ENCODE measurements at places on chromosomes 2 and 18.

DNA sequence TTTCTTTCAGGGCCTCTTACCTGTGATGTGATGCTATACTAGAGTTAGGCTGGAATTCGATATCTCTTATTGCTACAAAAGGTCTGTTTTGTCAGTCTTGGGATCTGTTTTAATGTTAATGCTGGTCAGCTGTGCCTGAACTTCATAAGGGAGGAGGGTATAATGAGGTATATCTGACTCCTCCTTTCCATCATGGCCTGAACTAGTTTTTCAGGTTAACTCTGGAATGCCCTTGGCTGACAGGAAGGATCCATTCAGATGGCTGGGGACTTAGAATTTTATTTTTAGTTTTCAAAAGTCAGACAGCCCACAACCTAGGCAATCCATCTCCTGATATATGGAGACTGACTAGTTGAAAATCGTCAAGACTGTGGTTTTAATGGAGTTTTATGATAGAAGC lies 35.9 kb upstream of the TBC1D8 start:
- DNase-seq = no peak

- DNase-seq = no peak
These were observed 33.7 kb upstream of the LYPD6B start for GRCh38 chr2:149004836-149005235.

DNA sequence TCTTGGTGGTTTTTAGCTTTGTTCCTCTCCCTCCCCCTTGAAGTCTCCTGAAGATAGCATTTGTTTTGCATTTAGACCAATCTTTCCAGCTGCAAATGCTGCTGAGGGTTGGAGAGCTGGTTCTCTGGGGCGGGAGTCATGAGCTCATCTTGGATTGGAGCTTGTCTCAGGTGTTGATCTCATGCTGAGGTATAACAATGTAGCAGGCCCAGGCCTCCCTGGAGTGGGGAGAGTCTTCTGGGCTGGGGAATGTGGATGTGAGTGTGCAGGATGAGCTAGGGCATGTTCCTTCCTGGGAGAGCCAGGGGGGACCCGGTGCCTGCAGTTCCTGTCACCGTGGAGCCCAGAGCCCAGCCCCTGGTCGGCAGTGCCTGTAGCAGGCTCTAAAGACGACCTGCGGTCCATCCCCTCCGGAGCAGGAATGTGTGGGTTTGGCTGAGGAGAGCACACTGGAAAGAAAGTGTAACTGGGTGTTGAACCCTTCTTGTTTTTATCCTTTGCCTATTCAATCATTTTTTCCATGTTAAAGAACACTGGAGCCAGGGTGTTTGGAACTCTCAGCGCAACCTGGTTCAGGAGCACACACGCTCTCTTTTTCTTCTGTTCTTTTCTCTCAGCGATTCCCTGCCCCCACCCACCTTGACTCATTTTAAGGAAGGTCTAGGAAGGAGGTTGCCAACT lies 2.7 kb downstream of the ZNF532 start:
- no peak for DNase-seq

DNA sequence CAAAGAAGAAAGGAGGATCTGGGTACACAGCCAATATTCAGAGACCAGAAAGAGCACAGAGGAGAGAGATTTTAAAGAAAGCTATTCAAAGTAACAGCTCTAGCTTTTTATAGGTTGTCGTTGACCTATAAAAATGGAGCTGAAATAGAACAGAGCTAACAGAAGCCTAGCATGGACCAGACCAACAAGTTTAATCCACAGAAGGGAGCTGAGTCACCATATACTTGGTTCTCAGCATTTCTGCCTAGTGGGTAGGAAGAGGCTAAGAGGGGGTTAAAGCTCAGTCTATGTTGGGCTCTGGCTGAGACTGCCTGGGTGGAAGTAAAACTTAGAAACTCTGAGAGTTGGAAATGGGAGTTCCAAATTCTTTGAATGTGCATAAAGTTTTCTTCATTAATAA lies 678.0 kb upstream of the CDH2 start:
- DNase-seq = no peak

DNA sequence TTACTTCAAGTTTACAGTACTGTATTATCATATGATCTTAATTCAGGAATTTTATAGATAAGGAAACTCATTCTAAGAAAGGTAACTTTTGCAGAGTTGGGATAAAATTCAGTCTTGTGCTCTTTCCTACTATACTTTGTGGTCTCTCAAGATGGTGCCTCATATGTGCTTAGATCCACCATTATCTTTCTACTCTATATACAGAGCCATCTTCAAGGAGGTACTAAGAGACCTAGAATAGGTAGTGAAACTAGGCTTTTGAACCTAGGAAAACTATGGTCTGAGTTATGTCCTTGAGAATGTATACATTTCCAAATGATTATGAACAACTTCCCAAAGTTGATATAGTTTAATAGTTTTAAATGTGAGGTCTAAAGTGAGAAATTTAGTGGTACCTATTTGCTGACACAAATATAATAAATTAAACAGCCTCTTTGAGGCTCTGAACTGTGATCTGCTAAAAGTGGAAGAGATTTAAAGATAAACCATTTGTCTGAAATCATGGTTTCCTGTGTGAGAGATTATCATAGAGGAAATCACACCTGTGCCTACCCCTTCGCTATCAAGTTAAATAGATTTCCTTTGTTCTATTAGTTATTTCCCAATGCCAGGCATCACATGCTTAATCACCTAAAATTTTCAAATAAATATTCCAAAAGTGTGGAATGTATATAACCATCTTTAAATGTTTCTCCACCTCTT lies 27.2 kb downstream of the ACAA2 start:
- DNase-seq = no peak

DNA sequence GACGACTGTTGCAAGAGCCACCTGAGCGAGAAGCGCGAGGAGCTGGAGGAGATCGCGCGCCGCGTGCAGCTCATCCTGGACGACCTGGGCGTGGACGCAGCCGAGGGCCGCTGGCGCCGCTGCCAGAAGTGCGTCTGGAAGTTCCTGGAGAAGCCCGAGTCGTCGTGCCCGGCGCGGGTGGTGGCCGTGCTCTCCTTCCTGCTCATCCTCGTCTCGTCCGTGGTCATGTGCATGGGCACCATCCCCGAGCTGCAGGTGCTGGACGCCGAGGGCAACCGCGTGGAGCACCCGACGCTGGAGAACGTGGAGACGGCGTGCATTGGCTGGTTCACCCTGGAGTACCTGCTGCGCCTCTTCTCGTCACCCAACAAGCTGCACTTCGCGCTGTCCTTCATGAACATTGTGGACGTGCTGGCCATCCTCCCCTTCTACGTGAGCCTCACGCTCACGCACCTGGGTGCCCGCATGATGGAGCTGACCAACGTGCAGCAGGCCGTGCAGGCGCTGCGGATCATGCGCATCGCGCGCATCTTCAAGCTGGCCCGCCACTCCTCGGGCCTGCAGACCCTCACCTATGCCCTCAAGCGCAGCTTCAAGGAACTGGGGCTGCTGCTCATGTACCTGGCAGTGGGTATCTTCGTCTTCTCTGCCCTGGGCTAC lies 1.2 kb downstream of the KCNF1 start:
- no peak for DNase-seq

- DNase-seq = no peak
These were observed 764.3 kb downstream of the METTL4 start for GRCh38 chr18:1806884-1807615.

DNA sequence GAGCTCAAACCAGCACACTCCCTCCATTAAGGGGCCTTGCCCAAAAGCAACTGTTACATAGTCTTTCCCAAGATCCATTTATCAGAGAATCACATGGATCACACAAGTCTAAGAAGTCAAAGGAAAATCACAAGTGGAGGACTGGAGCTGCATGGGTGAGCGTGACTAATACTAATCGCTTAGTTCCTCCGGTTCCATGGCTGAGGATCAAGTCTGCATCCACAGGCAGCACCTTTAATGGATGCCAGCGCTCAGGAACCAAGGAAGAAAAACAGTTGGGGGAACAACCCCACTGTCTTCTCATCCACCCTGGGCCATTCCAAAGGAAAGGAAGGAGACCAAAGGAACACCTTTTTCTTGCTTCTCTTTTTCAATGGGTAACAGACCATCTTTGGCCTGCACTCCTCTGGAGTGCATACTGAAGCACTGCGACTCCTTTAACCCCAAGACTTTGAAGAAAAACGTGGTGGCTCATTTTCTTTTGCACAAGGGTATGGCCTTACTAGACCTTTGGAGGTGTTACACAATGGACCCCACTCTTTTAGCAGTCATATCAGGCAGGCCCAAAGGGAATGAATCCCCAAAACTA lies 9.2 kb upstream of the WDR33 start:
- no peak for DNase-seq

GRCh38 chr18:26487437-26487836 lies 60.9 kb downstream of the KCTD1 start:
- no peak for DNase-seq

- no peak for DNase-seq
These were observed 496.3 kb downstream of the PARD3B start for GRCh38 chr2:205041472-205042130.

DNA sequence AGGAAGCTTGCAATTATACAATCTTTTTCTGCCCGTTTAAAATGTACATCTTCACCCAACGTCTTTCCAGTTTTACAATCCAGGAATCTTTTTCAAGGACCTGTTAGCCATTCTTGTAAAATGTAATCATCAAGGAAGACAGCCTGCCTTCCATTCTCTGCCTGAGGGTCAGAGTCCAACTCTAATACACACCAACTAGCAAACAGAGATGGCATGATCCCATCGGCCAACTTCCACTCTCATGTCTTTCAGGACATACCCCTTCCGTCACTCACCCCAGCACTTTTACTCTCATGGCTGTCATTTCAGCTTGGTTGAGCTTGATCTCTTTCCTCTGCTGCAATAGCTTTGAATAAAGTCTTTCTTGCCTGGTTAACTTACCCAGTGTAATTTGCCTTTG lies 172.5 kb upstream of the NETO1 start:
- DNase-seq = no peak

DNA sequence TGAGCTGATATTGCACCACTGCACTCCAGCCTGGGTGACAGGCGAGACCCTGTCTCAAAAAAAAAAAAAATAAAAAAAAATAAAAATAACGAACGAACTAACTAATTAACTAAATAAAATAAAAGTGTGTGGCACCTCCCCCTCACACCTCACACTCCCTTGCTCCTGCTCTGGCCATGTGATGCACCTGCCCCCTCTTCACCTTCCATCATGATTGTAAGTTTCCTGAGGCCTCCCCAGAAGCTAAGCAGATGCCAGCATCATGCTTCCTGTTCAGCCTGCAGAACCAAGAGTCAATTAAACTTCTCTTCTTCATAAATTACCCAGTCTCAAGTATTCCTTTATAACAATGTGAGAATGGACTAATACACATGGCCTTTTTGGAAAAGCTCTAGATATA lies 232.1 kb downstream of the TGIF1 start:
- DNase-seq = no peak

GRCh38 chr18:48228841-48229240 lies 180.3 kb downstream of the ZBTB7C start:
- DNase-seq = no peak

GRCh38 chr2:86370579-86370978 lies 33.2 kb upstream of the REEP1 start:
- DNase-seq = no peak
